ENCODE measurements at places on chromosomes 7 and 10.

DNA sequence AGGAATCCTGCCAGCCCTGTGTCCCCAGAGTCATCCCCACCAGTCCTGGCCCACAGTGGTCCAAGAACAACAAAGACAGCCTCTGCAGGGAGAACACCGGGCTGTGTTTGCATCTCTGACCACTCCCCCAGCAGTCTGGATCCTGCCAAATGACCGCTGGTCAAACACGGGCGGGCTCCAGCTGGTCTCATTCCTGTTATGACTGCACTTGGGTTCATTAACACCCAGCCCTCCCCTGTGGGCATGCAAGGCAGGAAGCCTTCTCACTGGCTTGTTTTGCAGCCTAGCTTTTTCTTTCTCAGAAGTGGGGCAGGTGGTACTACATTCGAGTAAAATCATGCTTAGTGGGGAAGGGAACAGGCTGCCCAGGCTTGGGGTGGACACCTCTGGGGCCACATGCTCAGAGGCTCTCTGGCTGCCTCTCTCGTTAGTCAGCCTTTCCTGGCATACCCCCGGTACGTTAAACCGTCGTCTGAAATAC lies 190.0 kb downstream of the PLXNA4 start:
- DNase-seq = no peak

GRCh38 chr7:2777898-2778535 lies 66.1 kb downstream of the GNA12 start:
- DNase-seq = no peak

- no peak for DNase-seq
These were observed 69.3 kb downstream of the GFRA1 start for GRCh38 chr10:116203661-116204060.

DNA sequence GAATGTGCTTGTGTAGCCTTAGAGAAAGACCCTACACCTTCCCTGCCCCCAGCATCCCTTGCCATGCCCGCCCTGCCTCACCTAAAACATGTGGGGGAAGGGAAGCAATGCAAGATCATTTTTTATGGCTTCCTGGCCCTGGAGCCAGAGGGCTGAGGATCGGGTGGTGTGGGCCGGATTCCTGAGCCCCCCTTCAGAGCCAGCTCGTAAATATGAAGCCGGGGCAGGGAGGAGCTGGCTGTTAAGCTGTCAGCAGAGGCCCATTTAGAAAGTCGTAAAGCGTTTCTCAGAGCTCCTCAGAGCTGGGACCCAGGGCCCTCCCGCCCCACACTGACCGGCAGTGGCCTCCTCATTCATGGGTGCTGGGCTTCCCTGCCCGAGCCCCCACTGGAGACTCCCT lies 23.9 kb downstream of the UNC5B start:
- DNase-seq = no peak

- DNase-seq = no peak
These were observed 503.7 kb downstream of the TNS3 start for GRCh38 chr7:47078241-47078640.

- no peak for DNase-seq
These were observed 271.9 kb downstream of the MTERF1 start for GRCh38 chr7:91608606-91609005.
